Spinal cord (tissue), 10 donors: ENCODE measurements at places on chromosomes 3 and 15.
A peak's percentile ranks its signal among the peaks of the same experiment; 100 is the strongest.

DNA sequence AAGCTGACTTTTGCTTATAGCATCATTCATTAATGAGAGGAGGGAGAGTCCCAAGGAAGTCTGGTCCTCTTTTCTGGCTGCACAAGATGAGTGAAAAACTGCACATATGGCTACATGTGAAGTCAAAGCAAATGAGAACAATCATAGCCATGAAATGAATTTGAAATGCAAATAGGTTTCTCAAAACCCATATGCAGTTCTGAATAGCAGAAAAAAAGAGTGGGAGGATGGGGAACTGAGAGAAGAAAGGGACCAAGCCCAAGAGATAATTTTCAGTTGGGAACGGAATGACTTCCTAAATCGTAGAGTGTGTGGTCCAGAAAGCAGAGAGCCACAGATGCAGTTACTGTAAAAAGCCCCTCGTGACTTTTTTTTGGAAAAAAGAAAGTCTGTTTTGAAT, 66.3 kb downstream of the GTPBP8 start:
- DNase-seq, result peak; percentile 20

GRCh38 chr3:116050311-116050915, 394.9 kb downstream of the LSAMP start:
- DNase-seq, result no peak

DNA sequence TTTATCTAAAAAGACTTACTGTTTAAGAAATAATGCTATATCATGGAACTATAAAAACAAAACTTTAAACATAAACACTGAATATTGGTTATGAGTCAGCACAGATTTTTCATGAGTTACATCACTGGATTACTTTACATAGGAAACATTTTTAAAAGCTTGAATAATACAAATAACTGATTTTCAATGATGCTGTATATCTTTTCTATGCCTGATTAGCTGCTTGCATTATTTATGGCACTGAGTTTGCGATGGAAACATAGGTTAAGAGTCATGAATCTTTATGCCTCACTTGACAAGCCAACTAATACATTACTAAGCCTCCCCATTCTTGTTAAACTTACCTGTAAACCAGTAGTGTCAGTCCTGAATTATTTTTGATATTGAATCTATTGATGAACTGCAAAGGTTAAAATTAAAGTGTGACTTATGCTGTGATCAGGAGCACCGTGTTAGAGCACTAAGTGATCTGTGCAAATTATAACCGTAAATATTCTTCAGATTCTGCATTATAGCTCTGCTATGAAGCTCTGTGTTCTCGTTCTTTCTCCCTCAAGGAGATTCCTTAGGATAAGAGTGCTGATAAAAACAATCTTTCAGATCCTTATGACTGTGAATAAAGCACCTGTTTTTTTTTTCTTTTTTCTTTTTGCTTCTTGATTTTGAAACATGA, 437.3 kb upstream of the BCHE start:
- no peak for DNase-seq

- DNase-seq, result no peak
These were observed 219.6 kb upstream of the ZPLD1 start for GRCh38 chr3:102215166-102215565.

- no peak for DNase-seq
These were observed 36.9 kb downstream of the GALNT15 start for GRCh38 chr3:16211176-16211904.

GRCh38 chr3:149449799-149450198, 24.7 kb upstream of the TM4SF4 start:
- DNase-seq, result no peak

DNA sequence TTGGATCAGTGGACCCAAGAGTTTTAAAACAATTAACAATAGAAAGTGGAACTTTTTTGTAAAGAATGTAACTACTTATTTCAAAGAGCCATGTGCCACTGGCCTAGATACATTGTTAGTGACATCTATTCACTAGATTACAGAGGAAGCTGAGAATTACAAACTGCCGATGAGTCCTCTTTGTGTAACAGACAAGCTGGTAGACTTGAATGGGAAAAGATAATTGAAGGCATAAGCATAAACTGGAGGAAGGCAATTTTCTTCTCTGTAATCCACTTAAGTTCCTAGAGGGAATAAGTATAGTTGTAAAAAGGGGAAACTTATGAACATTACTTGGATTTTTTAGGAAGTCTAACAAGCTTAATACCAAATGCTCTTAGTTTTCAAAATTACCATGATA, 15.1 kb downstream of the THUMPD3 start:
- DNase-seq, result no peak
